B cell (primary cell): ENCODE measurements at places on chromosomes 12 and 14. TPM values are rescaled to one million over a fixed set of nuclear protein-coding genes. Genes with fewer than 3 reads are reported as not detected.
A peak's percentile ranks its signal among the peaks of the same experiment; 100 is the strongest.

- peaks cover 32% of the 10 kb centered on the region for H3K36me3 ChIP-seq
- H3K4me3 ChIP-seq = no peak overlapping the region
- H3K4me1 ChIP-seq = no peaks in the 10 kb centered on the region
- no peaks in the 10 kb centered on the region for H3K27me3 ChIP-seq
Observed at GRCh38 chr14:65620195-65620594, 207.7 kb downstream of the FUT8 start.

DNA sequence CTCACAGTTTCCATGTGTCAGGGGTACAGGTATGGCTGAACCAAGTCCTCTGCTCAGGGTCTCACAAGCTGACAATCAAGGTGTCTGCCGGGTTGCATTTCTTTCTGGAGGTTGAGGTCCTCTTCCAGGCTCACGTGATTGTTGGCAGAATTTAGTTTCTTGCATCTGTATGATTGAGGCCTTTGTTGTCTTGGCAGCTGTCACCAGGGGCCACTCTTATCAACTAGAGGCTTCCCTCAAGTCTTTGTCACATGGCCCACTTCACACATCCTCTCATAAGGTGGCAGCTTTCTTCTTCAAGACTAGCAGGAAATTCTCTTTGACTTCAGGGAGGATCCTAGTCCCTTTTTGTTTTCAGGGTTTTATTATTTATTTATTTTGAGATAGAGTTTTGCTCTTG, 46.0 kb upstream of the FOS start:
- no peak overlapping the region for H3K4me3 ChIP-seq
- peaks cover 35% of the 10 kb centered on the region for H3K4me1 ChIP-seq
- DNase-seq = peak; percentile 42
- no peaks in the 10 kb centered on the region for H3K36me3 ChIP-seq
- H3K27ac ChIP-seq = no peak overlapping the region
- H3K27me3 ChIP-seq = no peaks in the 10 kb centered on the region

- peaks cover 36% of the 10 kb centered on the region for H3K4me1 ChIP-seq
- H3K27ac ChIP-seq = peak overlapping the region; percentile 87
- H3K36me3 ChIP-seq = no peaks in the 10 kb centered on the region
- H3K4me3 ChIP-seq = peak overlapping the region; percentile 89
Observed at GRCh38 chr12:22626406-22626805, 1.4 kb downstream of the ETNK1 start.

DNA sequence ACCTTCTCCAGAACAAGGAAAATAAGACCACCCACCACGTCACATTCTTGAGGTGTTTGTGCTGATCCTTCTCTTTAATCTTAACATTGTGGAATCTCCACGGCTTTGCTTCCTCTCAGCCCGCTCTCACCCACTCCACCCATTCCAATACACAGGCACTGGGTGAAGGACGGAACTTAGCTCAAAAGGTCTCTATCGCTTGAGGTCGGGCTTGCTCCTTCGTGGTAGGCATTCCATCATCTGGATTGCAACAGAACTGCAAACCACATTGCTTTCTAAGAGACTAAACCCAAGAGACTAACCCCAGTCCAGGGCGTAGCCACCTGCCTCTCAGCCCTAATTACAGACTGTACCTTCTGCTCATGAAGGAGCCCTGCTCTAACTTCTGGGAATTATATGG, 24.0 kb upstream of the MDM2 start:
- H3K36me3 ChIP-seq = no peaks in the 10 kb centered on the region
- no peak overlapping the region for H3K27ac ChIP-seq
- no peak overlapping the region for H3K4me3 ChIP-seq
- no peaks in the 10 kb centered on the region for H3K27me3 ChIP-seq
- no peak for DNase-seq

DNA sequence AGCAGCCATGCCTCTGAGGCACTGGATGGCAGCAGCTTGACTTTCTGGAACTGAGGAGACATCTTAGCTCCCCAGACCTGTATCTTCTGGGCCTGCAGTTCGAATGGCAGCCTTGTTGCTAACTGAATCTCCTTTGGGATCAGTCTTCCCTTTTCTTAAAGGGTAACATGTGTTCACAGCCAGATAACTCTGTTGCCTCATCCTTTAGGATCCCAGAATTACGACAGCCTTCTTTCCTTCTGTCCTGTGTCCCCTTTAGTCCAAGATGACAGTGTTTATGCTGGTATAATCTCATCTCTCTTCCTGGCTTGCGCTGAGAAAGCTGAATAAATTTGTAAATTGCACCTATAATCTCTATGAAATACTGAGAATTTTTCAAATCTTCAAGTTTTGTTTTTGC, 9.1 kb upstream of the ERC1 start:
- no peak overlapping the region for H3K4me3 ChIP-seq
- no peaks in the 10 kb centered on the region for H3K27me3 ChIP-seq
- H3K4me1 ChIP-seq = no peaks in the 10 kb centered on the region
- no peaks in the 10 kb centered on the region for H3K36me3 ChIP-seq
- H3K27ac ChIP-seq = no peak overlapping the region

Gene CREBL2
- 4.9 and 6.5 TPM in 2 replicates for polyA plus RNA-seq

Gene KIF5A
- 0.09 and 0.14 TPM in 2 replicates for polyA plus RNA-seq
